Non-pigmented ciliary epithelial cell (primary cell): ENCODE measurements at places on chromosomes 11 and 22.

DNA sequence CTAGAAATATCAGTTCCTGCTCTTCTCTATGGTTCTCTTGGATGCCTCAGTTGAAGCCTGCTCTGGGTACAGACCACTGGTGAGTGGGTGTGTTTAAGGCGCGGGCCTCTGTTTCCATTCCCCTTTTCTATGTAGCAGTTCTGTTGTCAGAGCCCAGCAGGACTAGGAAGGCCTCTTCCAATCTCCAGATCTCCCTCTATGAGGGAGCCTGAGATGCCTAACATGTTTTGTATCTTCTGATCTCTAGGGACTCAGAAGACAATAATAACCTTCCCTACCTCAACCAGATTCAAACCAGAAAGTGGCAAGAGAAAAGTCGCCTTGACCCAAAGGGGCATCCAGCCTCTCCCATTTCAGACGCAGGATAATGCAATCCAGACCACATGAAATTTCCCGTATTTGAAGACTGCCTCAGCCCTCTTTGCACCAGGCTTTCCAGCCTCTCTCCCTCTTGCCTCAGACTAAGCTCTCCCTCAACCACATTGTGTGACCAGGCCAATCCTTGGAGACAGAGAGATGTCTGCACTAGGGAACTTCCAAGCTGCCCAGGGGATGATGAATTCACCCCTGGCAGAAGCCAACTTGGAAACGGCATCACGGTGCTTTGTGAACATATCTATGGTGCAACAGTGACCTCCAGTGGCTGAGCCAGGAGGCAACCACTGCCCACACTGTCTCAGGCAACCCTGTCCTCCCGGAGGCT is 150.1 kb upstream of the UBASH3B start:
- DNase-seq: peak; percentile 70

DNA sequence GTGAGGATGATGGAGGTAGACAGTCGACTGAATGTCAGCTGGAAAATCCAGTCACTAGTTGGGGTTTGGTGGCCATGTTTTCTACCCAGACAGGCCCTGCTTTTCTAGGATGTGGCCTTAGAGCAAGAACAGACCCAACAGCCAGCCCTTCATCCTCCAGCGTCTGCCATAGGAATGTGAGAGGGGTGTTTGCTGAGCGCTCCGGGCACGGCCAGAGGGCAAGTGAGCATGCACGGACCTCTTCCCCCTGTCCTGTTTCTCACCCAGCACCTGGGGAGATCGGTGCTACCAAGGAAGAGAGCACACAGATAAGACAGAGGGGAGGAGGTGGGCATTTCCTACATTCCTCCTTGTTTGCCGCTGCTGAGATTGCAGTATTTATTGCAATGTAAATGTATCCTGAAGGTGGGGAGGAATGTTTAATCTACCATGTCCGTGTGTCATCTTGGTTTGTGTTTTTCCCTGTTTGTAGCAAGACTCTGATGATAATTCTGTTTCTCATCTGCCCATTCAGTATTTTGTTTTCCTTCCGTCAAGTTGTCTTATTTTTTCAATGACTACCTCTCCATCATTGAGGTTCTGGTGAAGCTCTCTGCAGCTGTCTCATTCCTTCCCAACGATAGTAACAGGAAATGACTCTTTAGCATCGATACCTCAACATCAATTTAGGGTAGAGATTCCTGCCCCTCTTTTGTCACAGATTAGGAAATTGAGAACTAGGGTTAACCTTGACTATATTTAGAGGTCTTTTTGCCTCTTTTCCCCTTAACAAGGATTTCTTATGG is 4.9 kb upstream of the ATF4 start:
- DNase-seq: no peak

DNA sequence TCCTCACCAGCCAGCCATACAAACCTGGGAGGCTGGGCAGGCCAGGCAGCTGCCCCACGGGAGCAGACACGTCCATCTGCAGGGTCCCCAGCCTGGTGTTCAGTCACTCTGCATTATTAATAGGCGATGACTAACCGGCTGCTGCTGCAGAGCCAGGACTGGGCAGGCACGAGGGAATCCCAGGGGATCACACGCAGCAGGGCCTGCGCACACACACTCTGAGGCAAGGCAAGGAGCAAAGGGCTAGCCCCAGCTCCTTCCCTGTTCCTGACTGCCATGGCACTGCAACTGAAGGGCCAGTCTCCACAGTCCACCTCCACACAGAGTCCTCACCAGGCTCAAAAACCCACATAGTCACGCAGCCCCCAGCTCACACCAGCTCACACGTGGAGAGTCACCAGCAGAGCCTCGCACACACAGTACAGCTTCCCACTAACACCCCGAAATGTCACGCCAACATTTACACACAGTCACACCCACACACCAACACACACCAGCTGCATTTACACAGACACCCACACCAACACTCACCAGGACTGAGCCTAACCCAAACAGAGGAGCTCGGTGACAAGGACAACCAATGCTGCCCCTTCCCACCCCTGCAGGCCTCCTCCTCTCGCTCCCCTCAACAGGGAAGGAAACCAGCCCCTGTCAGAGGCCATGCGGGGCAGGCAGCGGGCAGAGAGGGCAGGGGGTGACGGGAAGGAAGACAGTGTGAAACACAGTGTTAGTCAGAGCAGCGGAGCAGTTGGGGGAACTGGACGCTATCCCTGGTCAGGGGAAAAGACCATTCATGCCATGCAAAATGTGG is 47.3 kb downstream of the NRXN2 start:
- no peak for DNase-seq

- DNase-seq: no peak
Observed at GRCh38 chr11:124875401-124875800, 10.2 kb downstream of the ROBO3 start.

- no peak for DNase-seq
Observed at GRCh38 chr11:73225001-73225686, 7.1 kb downstream of the P2RY2 start.

GRCh38 chr22:45493286-45493771 is 9.4 kb upstream of the FBLN1 start:
- DNase-seq: no peak

- DNase-seq: no peak
Observed at GRCh38 chr11:57764021-57764420, 2.4 kb downstream of the CTNND1 start.

- no peak for DNase-seq
Observed at GRCh38 chr22:17410576-17410975, 41.3 kb downstream of the CECR2 start.

- no peak for DNase-seq
Observed at GRCh38 chr22:45067731-45068130, 57.9 kb upstream of the PHF21B start.

GRCh38 chr11:97964332-97965004 is 1056.3 kb upstream of the CNTN5 start:
- no peak for DNase-seq

- DNase-seq: peak; percentile 35
Observed at GRCh38 chr11:104254347-104254746, 90.4 kb upstream of the PDGFD start.

DNA sequence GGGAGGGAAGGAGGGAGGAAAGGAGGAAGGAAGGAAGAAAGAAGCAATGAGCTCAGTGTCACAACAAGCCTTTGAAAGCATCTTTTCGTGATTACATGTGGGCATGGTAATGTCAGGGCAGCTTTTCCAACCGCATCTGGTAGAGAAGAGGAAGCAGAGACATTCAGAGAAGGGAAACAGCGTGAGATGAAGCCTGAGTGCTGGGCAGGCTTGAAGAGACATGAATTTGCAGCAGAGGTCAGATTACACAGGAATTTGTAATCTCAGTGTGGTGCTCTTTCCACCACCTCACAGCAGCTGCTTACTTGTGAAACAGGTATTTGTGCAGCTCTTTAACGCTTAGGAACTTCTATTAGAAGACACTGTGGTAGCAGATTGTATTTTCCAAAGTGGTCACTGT is 289.5 kb upstream of the C11orf87 start:
- DNase-seq: no peak

DNA sequence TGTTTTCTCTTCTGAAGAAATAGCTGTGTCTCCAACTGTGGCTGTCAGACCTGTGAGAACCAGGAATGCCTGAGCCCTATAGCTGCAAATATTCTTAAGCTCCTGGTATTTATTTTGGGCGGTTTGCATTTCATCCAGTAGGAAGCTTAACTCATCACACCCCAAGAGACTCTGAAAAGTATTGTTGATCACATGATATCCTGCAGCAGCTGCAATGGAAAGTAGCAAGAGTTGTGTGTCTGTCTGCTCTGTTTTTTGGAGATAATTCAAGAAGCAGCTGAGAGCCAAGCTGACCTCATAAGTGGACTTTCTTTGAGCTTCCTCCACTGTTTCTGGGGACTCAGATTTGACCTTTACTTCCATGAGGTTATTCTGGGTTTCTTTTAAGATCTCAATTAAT is 36.4 kb upstream of the MRPL17 start:
- no peak for DNase-seq

GRCh38 chr11:1231396-1232020 is 8.6 kb downstream of the MUC5B start:
- DNase-seq: no peak

DNA sequence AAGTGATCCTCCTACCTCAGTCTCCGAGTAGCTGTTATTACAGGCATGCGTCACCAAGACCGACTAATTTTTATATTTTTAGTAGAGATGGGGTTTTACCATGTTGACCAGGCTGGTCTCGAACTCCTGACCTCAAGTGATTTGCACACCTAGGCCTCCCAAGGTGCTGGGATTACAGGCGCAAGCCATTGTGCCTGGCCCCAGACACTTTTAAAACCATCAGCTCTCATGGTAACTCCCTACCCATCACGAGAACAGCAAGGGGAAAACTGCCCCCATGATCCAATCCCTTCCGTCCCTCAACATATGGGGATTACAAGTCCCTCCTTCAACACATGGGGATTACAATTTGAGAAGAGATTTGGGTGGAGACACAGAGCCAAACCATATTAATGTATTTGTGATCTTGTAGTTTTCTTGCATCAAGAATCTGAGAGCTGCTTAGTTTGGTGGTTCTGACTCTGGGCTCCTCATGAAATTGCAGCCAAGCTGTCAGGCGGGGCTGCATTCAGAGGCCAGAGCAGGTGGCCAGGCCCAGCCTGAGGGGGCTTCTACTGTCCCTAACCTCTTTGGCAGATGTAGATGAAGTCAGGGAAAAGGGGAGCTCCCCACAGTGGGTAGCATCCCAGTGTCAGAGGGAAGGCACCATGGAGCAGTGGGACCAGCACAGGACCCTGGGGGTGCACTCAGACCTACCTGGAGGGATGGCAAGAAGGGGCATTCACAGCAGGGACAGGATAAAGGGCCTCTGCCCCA is 31.2 kb upstream of the PRAME start:
- DNase-seq: no peak

DNA sequence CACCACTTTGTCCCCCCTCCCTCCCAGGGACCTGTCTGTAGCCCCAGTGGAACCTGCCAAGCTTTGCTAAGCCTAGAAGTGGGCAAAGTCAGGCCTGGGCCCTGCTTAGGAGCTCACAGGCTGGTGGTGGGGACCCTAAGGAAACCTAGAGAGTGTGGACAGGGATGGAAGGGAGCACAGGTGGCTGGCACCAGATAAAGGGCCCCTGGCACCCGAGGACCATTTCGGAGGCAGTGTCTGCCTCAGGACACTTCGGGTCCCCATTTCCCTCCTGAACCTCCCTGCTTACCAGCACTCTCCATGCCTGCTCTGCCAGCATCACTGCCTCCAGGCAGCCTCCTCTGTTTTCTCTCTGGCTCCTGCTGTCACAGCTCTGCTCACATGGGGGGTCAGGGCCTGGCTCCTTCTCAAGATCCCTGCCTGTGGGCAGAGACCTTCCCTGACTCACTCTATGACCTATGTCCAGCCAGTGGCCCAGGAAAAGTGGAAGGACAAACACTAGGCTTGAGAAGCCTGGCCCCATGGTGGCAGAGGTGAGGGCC is 13.6 kb upstream of the OMP start:
- DNase-seq: no peak

- DNase-seq: no peak
Observed at GRCh38 chr11:119691701-119692539, 37.1 kb downstream of the NECTIN1 start.

DNA sequence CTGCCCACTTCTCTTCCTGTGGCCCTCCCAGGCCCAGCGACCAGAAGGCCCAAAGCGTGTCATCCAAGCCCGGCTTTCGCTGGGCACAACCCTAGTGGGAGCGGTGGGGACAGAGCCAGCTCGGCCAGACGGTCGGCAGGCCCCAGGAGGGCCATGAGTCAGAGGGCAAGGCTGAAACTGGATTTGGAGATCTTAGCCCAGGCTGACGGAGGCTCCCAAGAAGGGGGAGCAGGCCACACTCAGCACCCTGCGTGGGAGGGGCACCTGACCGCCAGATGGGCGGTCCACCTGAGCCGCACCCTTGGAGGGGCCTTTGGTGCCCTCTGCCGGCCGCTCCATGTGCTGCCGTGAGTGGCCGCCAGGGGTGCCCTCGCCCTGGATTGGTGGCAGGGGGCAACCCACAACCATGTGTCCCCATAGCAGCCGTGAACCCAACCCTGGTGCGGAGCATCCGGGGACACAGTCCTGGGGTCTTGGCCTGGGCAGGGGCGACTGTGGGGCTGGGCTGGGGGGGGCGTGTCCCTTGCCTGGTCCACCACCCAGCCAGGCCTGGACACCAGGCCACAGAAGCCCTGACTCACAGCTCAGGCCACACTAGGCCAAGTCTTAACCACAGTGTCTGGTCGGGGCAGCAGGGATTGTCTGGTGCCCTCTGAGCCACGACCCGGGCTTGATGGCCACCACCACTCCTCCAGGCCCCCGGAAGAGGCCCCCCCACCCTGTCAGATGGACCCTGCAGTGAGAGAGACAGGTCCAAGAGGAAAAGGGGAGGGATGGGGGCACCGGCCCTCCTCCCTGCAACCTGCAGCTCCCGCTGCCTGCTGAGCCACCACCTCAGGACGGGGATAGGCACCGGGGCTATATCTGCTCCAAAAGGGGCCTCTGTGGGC is 19.2 kb upstream of the TALDO1 start:
- no peak for DNase-seq

GRCh38 chr11:22556381-22556780 is 69.2 kb downstream of the FANCF start:
- DNase-seq: no peak

GRCh38 chr22:40178417-40179409 is 988 bp downstream of the TNRC6B start:
- no peak for DNase-seq

DNA sequence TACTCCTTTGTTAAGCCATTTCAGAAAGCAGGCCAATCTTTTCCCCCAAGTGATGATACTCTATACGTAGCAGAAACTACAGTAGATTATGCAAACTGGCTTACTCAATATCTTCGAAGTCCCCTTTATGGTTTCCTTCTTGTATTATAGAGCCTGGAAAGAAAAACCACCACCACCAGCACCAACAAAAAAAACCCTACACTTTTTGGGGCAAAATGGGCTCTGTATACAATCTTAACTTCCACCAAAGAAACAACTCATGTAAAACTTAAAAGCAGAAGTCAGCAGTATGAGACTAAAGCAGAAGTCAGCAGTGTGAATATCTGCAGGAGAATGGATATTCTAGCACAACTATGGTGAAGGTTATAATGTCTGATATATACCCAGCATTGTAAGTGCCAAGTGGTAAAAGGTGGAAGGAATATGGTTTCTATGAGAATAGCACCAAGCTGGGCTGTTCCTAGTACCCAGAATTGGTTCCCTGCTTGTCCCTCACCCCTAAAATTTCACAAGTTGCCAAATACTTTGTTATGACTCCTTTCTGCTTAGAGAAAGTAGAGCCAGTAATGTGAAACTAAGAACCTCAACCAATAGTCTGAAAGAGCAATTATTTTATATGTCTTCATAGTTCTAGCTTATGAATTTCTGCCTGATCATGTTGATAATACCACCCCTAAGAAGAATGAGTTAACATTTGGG is 252.1 kb downstream of the SBF2 start:
- DNase-seq: no peak

- peak; percentile 70 for DNase-seq
Observed at GRCh38 chr22:27318516-27318915, 483.0 kb downstream of the MN1 start.

GRCh38 chr11:76713499-76713898 is 43.0 kb upstream of the LRRC32 start:
- DNase-seq: no peak
